Stimulated activated naive B cell treated with anti-CD40 and anti-IgM and Interleukin-4, amounts not matched to agents 10 μg/mL and 1 μg/mL and 100 μg/mL, for 72 hours (primary cell): ENCODE measurements at places on chromosomes 12 and 14.

- no peak for DNase-seq
These were observed 391.3 kb downstream of the FLRT2 start for GRCh38 chr14:85921241-85921640.

- no peak for DNase-seq
These were observed 2.4 kb downstream of the FICD start for GRCh38 chr12:108517288-108518100.

DNA sequence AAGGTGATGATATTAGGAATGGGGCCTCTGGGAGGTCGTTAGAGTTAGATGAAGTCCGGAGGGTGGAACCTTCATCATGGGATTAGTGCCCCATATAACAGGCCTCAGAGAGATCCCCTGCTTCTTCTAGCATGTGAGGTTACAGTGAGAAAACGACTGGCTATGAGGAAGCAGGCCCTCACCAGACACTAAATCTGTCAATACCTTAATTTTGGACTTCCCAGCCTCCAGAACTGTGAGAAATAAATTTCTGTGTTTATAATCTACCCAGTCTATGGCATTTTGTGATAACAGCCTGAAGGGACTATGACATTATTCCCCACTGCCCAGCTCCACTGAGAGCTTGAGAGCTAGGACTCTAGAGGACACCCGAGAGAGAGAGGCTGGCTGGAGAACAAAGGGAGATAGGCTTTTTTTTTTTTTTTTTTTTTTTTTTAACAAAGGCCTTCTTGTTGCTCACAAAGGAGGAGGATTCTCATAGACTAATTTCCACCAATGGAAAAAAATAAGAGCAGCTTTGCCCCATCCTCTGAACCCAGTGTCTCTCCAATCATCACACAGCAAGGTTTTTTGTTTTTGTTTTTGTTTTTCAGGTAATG lies 87.8 kb upstream of the EEA1 start:
- no peak for DNase-seq

DNA sequence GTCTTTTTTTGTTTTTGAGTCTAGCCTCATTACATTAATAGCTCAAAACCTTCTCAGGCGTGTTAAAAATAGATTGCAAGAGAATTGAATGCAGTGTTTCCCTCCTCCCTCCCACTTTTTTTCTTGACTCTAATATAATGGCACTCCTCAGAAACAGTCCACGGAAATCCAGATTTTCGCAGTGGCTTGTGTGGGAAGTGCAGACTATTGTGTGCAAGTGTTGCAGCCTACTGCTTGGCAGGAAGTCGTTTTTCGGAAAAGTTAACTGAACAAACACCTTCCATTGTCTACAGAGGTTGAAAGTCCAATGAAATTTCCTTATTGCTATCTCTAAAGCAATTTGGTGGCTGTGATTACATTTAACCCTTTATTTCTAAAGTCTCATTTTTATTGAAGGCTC lies 147.9 kb upstream of the E2F7 start:
- DNase-seq, result no peak

GRCh38 chr12:3655328-3655900 lies 97.5 kb downstream of the CRACR2A start:
- DNase-seq, result no peak
